ENCODE measurements at places on chromosomes 5 and 9.

DNA sequence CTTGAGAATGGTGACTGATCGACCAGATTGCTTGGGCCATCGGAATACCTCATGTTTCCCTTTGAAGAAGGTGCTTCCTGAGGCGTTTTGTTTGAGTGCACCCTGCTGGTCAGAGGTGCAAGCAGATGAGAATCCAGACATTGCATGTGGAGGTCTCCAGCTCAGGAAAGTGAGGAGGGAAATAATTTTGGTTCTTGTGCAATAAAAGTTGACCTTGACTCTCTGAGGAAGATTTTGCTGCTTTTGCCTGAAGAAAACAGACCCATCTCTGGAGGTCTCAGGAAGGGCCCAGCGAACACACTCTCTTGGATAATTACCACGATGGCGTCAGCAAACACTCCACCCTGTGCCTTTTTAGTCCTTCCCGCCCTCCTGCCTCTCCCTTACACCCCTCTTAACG, 69.7 kb downstream of the GRAMD2B start:
- no peak for DNase-seq

DNA sequence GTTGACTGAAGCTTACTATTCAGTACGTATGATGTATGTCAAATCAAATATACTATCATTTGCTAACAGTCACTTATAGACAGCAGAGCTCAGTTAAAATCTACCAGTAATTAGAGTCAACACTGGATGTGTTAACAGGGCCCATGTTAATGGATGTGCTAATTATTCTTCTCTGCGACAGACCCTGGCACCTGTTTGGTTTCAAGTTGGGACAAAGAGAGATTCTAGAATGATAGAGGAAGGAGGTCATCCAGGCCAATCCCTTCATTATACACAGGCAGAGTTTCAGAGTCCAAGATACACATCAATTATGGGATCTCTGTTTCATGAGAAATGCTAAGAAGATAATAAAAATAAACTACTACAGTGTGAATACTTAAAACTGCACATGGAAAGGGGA, 615.0 kb downstream of the ZNF608 start:
- DNase-seq = no peak

DNA sequence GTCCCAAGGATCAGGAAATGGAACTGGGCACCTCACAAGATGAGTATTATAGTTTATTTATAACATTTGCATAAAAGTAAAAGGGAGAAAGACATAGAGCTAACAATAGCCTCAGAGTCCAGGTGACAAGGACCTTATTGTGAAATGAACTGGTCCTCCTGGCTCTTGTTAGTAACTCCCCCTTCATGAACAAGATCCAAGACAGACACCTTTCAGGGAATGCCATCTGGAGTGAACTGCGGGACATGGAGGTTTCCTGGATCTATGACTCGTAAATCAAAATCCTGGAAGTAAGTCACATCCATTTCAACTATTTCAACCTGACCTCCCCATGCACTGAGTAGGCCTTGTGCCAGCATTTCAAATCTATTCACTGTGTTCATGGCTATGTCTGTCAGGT, 129.5 kb upstream of the GAS1 start:
- no peak for DNase-seq

DNA sequence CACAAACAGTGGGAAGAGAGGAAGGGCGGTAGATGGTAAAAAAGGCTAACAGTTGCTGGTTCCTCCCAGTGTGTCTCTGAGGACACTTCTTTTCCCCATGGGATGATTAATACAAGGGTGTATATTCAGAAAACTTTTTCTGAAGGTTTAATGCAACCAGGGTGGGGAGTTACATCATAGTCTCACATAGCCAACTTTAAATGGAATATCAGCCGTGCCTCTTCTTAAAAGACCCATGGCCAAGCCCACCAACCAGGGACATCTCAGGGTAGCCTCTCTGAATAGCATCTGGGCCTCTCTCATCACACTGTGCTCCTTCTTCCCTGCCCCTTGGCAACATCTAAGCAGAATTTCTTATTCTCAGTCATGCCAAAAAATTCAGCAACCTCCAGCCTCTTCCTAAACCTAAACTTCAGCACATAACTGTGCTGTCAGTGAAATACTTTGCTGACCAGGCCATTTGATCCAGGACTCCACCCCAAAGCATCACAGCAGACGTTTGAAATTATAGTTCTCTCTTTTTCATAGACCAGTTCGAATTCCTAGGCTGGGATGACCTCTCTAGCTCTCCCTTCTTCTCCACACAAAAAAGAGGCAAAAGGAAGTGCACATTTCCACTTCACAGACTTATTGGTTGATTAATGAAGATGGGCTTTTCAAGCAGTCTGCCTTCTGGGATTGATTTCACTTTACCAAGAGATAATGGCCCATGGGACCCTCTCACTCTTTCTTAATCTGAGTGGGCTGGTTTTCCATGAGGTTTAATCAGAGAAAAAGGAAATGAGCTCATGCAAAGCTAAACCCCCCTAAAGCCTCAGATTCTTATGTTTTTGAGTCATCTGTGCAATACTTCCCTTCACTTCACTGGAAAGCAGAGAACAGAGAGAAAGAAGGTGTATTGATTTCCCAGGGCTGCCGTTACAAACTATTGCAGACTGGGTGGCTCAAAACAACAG, 85.1 kb upstream of the RAI14 start:
- no peak for DNase-seq

- DNase-seq = no peak
Measured at GRCh38 chr5:53173083-53173482, 63.5 kb upstream of the MOCS2 start.

DNA sequence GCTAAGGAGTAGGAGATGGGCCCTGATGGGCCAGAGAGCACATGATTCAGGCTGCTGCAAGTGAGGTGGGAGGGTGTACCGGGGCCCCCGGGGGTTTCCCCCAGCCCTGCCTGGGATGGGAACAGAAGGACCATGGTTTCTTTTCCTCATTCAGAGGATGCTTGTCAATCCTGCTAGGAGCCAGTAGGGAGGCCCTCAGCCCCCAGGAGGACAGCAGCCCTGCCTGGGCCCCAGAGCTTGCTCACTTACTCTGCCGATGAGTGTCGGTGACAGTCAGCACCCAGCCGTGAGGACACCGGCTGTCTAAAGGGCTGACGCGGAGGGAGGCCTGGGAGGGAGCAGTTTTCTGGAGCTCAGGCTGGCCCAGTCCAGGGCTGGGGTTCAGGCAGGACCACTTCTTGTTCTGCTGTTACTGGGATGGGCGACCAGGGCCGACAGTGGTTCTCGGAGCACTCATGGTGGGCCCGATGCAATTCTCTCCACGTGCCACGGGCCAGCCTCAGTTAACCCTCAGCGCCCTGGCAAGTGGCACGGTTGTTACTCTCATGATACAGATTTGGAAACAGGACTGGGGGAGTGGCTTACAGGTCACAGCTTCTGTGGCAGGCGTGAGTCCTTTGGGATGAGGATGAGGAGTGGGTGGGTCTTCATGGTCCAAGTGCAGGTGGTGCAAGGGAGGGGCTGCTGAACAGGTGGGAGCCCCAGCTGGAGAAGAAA, 1.8 kb downstream of the ARRDC1 start:
- DNase-seq = no peak

GRCh38 chr5:141876628-141877355, 1.4 kb downstream of the PCDH1 start:
- no peak for DNase-seq

GRCh38 chr5:133275631-133276030, 223.8 kb downstream of the HSPA4 start:
- no peak for DNase-seq

- no peak for DNase-seq
Measured at GRCh38 chr5:126268697-126269315, 154.4 kb upstream of the GRAMD2B start.

DNA sequence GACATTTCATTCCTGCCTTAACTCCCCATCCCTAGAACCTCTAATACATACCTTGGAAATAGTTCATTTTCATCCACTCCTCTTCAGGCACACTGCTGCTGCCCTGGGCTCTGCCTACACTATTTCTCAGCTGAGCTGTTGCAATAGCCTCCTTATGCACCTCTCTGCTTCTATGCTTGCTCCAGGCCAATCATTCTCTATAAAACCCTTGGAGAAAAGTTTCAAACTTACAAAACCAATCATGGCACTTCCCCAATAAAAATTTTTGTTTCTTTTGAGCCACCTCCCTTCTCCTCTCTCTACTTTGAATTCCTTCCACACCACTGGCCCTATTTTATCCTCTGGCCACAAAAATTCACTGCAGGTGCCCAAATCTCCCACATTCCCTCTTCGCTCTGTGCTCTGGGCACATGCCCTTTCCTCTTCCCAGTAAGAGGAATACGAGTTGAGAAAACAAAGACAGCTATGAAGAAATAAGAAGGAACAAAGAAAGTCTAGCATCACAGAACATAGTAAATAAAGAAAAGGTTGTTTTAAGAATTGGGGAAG, 301.4 kb downstream of the ELAVL2 start:
- DNase-seq = no peak

DNA sequence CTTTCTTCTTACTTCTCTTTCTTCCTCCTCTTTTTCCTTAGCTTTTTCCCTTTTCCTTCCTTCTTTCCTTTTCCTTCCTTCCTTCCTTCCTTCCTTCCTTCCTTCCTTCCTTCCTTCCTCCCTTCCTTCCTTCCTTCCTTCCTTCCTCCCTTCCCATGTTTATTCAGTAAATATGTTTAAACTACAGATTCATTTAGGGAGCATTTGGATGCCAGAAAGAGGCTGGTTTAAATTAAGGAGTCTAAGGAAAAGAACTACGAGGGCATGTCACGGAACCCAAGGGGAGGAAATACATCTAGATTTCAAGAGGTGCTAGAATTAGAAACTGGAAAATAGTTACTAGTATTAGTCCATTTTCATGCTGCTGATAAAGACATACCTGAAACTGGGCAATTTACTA, 320.0 kb upstream of the ARRDC3 start:
- DNase-seq = no peak

DNA sequence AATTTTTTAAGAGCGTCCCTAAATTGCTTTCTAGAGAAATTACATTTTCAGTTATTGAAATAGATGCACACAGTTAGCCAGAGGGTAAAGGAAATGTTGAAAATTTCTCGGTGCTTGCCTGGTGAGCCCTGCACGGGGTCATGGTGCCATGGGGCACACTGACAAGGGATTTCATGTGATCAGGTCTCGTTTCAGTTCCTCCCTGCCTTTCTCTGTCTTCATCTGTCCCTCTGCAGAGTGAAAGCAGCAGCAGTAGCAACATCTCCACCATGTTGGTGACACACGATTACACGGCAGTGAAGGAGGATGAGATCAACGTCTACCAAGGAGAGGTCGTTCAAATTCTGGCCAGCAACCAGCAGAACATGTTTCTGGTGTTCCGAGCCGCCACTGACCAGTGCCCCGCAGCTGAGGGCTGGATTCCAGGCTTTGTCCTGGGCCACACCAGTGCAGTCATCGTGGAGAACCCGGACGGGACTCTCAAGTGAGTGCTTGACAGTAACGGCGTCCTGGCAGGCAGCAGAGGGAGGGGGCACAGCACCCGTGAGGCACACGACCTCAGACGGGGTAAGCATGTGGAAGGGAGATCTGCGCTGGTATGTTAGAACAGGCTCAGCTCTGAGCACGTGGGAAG, 89.1 kb upstream of the OTULINL start:
- no peak for DNase-seq

DNA sequence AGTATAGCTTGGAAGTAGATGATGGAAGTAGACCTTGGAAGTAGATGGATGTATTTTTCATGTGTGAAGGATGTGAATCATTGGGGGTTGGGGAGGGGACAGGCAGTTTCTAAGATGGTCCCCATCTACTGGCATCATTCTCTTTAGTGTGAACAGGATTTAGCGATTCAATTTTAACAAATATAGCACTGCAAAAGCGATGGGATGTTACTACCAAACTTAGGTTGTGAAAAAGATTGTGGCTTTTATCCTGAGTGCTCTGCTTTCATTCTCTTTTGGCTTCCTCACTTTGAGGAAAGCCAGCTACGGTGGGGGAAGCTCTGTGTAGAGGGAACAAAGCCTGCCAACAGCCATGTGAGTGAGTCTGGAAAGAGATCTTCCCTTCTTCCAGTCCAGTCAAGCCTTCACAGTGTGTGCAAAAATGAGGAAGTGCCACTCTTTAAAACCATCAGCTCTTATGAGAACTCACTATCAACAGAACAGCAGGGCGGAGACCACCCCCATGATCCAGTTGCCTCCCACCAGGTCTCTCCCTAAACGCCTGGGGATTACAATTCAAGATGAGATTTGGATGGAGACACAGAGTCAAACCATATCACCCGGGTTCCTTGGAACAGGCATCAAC, 441.4 kb downstream of the SH3GL2 start:
- DNase-seq = no peak

GRCh38 chr9:137881591-137882505, 4.3 kb downstream of the CACNA1B start:
- DNase-seq = no peak

DNA sequence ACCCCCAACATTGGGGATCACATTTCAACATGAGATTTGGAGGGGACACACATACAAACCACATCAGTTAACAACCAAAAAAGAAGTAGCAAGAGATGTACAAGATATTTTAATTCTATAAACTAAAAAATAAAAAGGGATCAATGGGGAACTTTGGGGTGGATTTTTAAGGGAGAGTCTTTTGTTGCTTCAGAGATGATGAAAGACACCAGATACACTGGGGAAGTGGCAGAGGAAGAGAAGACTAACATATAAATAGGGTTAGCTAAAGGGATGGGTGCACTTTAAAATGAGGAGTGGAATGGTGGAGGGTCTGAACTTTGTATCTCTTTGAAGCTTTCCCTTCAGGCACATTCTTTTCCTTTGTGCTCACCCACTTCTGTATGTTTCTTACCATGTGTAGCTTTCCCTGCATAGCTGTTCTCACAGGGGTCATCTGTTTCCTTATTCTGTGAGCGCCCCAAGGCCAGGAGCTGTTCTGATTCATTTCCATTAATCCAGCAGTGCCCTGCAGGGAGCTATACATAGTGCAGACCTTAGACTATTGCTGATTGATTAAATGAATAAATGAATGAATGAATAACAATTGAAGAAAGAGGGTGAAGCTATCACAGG, 531.6 kb upstream of the KLF4 start:
- DNase-seq = no peak

- no peak for DNase-seq
Measured at GRCh38 chr5:79585116-79585515, 27.1 kb upstream of the TENT2 start.

DNA sequence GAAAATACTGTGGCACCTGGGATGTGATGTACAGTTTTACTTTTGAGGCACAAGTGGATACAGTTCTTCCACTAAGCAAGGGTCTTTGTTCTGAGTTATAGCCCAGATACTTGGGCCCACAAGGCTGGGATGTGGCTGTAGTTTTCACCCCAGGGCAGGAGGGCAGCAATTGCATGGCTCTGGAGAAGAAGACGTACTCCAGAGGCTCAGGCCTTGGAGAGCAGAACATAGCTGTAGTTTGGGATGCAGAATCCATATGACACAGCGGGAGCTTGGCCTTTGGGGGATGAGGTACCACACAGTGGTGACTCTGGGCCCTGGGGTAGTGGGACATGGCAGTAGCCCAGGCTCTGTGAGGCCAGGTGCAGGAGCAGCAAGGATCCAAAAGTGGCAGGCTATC, 110.8 kb upstream of the FSTL4 start:
- no peak for DNase-seq
